ENCODE measurements at places on chromosomes 16 and 17.
A peak's percentile ranks its signal among the peaks of the same experiment; 100 is the strongest.

DNA sequence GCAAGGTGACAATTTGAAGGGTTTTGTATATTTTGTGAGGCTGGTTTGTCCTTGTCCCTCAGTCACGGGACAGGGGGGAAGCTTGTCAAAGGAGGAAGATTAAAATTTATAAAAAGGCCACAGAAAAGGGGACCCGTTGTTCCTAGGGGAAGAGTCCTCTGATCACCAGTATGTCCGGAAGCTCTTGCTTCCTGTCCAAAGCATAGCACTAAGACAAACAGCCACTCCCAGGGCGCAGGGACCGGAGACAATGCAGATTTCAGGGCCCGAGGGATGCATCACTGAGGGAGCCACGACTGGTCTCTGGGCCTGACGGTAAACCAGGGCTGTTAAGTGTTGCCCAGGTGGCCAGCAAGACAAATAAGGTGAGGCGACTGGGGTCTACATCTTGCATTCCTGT, 95.2 kb downstream of the MAF start:
- no peaks in the 10 kb centered on the region for H3K36me3 ChIP-seq
- H3K27ac ChIP-seq = no peak overlapping the region
- peaks cover 5% of the 10 kb centered on the region for H3K27me3 ChIP-seq
- no peak overlapping the region for H3K4me3 ChIP-seq
- no peak for DNase-seq

GRCh38 chr16:85436636-85437165, 176.4 kb upstream of the GSE1 start:
- H3K36me3 ChIP-seq = no peaks in the 10 kb centered on the region
- H3K27me3 ChIP-seq = no peaks in the 10 kb centered on the region
- no peaks in the 10 kb centered on the region for H3K4me1 ChIP-seq
- DNase-seq = no peak

DNA sequence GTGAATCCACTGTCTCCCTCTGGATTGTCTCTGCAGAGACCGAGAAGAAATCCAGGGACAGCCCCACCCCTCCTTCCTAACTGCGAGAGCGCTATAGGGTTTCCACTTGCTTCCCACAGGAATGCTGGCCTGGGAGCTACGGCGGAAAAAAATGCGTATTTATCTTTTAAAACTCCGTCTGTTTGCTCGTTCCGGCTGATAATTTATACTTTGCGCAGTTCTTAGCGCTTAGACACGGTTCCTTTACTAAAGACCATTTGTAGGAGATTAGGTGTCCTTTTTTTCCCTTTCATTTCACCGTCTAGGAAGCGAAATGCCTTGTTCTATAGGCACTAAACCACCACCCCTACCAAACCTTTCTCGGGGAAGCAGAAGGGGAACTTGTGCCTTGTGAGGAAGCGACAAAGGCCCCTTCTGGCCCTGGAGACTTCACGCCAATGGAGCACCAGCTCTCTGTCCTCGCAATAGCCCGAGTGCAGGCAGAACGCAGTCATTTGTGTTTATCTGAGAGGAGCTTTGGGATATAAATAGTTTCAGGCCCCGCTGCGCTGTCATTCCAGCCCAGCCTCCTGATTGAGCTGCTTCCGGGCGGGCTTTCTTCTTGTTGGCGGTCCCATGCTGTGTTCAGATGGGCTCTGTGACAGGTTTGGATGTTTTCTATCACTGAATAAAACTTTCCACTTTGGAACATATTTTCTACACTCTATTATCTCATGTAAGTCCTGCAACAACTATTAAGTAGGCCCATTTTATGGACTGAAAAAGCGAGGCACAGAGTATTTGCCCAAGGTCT, 791 bp upstream of the SUPT4H1 start:
- H3K4me3 ChIP-seq = peak overlapping the region; percentile 86
- H3K4me1 ChIP-seq = peaks cover 27% of the 10 kb centered on the region
- H3K36me3 ChIP-seq = peaks cover 25% of the 10 kb centered on the region
- H3K27me3 ChIP-seq = no peaks in the 10 kb centered on the region
- no peak for DNase-seq

DNA sequence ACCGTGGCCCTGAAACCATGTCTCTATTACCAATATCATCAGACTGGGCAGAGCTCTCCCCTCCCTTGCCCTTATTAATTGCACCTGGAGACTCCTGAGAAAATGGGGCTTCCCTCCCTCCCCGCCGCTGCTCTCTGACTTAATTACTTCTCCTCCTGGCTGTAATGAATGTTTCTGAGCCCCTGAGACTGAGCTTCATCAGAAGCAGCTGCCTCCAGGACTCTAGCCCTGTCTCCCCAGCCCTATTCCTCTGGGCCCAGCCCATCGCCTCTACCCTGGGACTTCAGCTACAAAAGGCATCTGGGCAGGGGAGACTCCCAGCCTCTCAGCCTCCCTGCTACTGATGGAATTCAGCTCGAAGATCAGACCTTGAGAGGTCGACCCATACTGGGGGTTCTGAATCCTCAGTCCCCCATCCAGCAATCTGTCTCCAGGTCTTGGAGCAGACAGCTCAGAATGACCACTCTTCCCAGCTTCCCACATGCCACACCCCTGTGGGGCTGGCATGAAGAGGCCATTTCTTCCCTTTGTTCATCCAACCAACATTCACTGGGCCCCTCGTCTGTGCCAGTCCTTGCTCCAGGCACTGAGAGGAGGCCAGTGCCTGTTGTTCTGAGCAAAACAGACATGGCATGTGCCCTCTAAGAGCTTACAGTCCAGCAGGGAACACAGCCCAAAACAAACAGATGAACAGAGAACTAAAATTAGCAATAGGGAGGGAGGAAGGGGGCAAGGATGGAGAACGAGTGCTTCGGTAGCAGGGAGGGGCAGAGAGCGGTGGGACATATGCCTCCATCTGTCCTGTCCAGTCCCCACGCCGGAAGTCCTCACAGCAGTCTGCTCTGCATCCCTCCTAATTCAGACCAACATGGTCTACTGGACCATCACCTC, 17.0 kb upstream of the NAGS start:
- H3K27ac ChIP-seq = no peak overlapping the region
- no peak for DNase-seq
- no peak overlapping the region for H3K4me3 ChIP-seq
- peaks cover 7% of the 10 kb centered on the region for H3K4me1 ChIP-seq
- H3K36me3 ChIP-seq = no peaks in the 10 kb centered on the region
- peaks cover 15% of the 10 kb centered on the region for H3K27me3 ChIP-seq

DNA sequence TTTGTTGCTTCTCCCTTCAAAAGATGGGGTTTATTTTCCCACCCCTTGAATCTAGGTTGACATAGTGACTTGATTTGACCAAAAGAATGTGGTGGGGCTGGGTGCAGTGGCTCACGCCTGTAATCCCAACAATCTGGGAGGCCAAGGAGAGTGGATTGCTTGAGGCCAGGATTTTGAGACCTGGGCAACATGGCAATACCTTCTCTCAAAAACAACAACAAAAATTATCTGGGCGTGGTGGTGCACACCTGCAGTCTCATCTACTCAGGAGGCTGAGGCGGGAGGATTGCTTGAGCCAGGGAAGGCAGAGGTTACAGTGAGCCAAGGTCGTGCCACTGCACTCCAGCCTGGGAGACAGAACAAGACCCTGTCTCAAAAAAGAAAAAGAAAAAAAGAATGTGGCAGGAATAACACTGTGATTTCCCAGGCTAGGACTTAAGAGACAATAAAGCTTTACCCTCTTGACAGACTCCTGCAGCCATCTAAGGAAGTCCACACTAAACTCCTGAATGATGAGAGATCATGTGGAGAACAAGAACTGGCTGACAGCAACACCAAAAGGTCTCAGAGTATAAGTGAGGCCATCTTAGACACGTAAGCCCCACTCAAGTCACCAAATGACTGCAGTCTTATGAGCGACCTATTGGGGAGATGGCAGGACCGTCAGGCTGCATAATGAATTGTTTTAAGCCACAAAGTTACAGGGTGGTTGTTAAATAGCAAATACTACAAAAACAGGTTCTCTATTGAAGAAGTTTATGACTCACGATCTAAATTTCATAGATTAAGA, 37.0 kb downstream of the FBXL20 start:
- H3K27me3 ChIP-seq = no peaks in the 10 kb centered on the region
- no peak overlapping the region for H3K4me3 ChIP-seq
- H3K27ac ChIP-seq = no peak overlapping the region
- H3K36me3 ChIP-seq = peaks cover under 1% of the 10 kb centered on the region
- no peaks in the 10 kb centered on the region for H3K4me1 ChIP-seq

GRCh38 chr16:16127469-16128116, 95.7 kb downstream of the ABCC6 start:
- H3K4me3 ChIP-seq = no peak overlapping the region
- H3K27me3 ChIP-seq = no peaks in the 10 kb centered on the region
- H3K27ac ChIP-seq = peak overlapping the region; percentile 21
- peaks cover 72% of the 10 kb centered on the region for H3K36me3 ChIP-seq

GRCh38 chr17:49525831-49526741, 31.0 kb downstream of the NGFR start:
- H3K4me3 ChIP-seq = no peak overlapping the region
- no peaks in the 10 kb centered on the region for H3K27me3 ChIP-seq
- peaks cover 3% of the 10 kb centered on the region for H3K4me1 ChIP-seq
- no peaks in the 10 kb centered on the region for H3K36me3 ChIP-seq
- no peak overlapping the region for H3K27ac ChIP-seq

Data from CD4-positive, CD25-positive, alpha-beta regulatory T cell (primary cell).